H54 (cell line): ENCODE measurements at places on chromosomes 5 and 9.

- no peak for DNase-seq
Measured at GRCh38 chr9:121118266-121118665, 43.5 kb downstream of the CNTRL start.

GRCh38 chr5:168110870-168111832, 180.3 kb upstream of the WWC1 start:
- no peak for DNase-seq

DNA sequence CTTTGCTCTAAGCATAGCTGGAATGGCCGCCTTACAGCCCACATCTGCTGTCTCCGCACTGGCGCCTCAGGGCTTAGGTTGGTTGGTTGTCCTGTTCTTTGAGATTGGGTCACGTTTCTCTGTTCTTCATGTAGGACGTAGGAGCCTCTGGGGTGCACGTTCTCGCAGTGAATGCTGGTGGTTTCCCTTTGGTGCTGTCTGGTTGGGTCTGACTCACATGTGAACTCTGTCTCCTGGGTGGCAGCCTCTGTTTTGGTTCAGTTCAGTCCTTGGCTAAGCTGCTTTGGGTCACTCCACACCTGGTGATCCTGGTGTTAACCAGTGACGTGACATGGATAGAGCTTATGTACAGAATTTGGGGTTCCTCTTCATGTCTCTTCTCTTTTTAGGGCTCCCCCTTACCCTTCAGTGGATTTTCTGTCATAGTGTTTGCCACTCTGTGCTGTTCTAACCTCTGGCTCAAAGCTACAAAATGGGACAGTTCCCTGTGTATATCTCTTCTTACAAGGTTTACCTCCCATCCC, 12.6 kb upstream of the LPCAT1 start:
- DNase-seq = no peak

DNA sequence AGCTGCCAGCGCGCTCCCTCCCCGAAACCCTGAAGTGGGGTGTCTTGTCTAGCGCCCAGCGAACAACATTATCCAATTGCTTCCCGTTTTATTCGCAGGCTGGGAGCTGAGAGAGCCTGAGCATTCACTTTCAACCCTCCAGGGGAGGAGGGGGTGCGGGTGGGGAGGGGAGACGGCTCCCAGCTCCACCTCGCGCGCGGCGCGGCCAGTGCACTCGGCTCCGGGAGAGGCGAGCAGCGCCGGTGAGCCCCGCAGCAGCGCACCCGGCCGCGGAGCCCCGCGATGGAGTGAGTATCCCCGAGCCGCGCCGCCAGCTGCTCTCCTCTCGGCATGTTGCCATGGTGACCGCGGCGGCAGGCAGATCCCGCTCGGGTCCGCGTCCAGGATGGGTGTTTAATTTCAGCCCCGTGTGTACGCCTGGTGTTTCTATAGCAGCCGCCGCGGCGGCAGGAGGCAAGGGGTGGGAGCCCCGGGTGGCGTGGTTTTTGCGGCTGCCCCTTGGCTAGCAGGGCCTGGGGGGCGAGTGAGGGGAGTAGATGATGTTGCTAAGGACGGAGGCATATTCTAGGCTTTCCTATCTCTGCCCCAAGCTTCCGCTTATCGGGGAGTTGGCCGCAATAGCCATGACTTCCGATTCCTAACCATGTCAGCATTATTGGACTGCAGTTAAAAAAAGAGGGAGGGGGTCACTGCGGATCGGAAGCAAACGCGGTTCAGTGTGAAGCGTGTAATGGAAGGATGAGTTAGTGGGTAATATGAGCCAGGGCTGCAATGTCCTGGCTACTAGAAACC, 139.2 kb upstream of the PALM2AKAP2 start:
- peak; percentile 45 for DNase-seq

DNA sequence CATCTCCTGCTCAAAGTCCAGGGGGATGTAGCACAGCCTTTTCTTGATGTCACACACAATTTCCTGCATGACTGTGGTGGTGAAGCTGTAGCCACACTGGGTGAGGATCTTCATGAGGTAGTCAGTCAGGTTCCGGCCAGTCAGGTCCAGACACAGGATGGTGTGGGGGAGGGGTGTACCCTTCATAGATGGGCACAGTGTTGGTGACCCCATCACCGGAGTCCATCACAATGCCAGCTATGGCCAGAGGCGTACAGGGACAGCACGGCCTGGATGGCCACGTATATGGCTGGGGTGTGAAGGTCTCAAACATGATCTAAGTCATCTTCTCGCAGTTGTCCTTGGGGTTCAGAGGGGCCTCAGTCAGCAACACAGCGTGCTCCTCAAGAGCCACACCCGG, 19.7 kb upstream of the SPZ1 start:
- no peak for DNase-seq

GRCh38 chr9:5643005-5643624, 14.2 kb downstream of the RIC1 start:
- no peak for DNase-seq

DNA sequence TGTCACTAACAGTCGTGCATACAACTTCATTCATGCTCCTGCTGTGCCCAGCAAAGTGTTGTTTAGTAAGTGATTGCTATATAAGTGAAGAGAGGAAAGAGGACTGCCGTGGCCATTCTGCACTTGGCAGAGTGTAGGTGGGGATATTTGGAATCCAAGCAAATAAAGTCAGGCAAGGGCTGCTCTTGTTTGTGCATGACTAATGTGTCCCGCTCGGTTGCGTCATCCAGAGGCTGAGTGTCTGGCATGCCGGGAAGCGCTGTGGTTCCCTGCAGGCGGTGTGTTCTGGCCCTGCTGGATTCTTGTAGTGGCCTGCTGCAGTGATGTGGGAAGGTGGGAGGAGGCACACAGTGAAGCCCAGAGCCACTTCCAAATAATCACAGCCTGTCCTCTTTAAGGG, 136.9 kb upstream of the ANKH start:
- peak; percentile 80 for DNase-seq

DNA sequence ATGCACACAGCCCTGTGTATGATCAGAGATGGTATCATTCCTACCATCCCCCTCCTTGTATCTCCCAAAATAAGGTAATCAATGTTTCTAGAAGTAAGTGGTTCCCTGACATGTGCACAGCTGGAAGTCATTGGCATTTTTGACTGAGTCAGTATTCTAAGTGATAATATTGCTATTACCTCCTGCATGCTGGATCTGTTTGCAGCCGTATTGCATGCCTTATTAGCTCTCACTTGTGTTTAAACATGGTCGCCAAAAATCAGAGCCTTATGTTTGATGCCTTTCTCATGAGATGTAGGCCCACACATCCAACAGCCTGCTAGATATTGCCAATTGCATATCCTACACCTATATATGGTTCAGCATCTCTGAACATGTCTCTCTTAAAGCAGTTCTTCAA, 254.3 kb downstream of the CDH12 start:
- DNase-seq = no peak

DNA sequence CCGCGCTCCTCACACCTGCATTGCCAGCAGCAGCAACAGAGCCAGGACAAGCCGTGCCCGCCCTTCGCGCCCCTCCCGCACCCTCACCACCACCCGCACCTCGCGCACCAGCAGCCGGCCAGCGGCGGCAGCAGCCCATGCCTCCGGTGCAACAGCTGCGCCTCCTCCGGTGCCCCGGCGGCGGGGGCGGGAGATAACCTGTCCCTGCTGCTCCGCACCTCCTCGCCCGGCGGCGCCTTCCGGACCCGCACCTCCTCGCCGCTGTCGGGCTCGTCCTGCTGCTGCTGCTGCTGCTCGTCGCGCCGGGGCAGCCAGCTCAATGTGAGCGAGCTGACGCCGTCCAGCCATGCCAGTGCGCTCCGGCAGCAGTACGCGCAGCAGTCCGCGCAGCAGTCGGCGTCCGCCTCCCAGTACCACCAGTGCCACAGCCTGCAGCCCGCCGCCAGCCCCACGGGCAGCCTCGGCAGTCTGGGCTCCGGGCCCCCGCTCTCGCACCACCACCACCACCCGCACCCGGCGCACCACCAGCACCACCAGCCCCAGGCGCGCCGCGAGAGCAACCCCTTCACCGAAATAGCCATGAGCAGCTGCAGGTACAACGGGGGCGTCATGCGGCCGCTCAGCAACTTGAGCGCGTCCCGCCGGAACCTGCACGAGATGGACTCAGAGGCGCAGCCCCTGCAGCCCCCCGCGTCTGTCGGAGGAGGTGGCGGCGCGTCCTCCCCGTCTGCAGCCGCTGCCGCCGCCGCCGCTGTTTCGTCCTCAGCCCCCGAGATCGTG, 517 bp downstream of the KCNN2 start:
- DNase-seq = no peak

GRCh38 chr5:157799578-157799977, 56.1 kb downstream of the LSM11 start:
- no peak for DNase-seq

DNA sequence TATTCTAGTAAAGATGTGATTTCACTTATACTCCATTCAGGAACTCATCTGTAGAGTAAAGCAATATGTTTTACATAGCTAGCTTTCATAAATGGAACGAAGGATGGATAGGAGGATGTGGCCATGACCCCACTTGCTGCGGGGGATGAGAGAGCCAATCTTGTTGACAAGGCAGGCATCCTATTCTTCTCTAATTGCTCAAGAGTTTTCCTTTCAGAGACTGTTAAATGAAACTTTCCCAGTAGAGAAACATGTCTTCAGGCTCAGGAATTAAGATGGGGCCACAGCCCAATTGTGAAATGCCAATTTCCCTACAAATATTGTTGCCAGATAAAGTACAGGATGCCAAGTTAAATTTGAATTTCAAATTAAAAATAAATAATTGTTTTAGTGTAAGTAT, 196.2 kb upstream of the TUT7 start:
- DNase-seq = no peak

GRCh38 chr9:95092262-95093072, 225.0 kb downstream of the FANCC start:
- DNase-seq = peak; percentile 99

DNA sequence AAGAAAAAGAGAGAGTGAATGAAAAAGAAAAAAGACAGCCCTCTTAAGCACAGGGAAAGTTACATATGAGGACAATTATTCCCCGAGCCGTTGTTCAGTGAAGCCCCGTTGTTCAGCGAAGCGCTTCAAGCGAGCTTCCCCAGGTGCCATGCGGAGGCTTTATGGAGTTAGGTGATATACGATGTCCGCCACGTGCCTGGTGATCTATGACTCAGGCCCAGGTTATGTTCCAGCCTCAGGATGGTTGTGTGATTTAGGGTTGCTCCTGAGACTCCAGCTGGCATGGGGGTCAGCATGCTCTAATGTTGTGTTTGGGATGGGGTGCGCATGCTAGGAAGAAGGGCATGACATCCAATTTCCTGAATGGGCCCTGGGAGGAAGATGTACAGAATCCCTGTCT, 365.6 kb downstream of the CDK5RAP2 start:
- no peak for DNase-seq
